Inflammatory macrophage treated with lipopolysaccharide for 1 hour (primary cell): ENCODE measurements at places on chromosomes 7 and 10.

DNA sequence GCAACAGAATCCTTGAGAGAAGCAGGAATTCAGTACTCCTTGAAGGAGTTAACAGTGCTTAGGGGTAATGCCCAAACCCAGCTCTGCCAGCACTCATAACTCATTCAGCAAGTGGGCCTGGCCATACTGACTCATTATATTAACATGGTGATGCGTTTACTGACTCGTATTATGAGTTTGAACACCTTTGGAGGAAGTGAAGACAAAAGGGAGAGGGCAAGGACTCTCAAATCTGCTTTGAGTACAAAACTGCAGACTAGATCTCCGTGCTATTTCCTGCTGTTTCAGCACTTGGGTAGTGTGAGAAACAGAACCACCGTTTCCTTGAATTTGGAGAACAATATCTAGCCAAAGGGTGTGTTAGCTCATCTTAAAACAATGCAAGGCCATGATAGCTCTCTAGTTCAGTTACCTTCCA, 30.8 kb downstream of the SLC16A9 start:
- DNase-seq = no peak

GRCh38 chr7:47211519-47211973, 370.4 kb downstream of the TNS3 start:
- DNase-seq = no peak

DNA sequence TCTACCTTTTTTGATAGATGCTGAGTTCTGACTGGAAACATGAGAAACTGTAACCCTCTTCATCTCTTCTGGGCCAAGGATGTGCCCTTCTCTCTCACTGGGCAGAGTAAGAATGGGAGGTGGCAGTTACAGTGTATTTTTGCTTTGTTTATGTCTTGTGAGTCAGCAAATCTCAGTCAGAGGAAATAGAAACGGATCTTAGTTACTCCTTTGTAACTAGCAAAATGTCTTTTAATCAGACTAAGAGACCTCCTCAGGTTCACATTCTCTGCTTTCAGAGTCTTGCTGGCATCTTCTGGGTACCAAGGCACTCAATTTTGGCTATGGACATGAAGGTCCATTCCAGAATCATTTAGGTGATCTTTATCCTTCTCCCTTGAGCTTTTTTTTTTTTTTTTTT, 70.9 kb downstream of the HHEX start:
- DNase-seq = no peak

DNA sequence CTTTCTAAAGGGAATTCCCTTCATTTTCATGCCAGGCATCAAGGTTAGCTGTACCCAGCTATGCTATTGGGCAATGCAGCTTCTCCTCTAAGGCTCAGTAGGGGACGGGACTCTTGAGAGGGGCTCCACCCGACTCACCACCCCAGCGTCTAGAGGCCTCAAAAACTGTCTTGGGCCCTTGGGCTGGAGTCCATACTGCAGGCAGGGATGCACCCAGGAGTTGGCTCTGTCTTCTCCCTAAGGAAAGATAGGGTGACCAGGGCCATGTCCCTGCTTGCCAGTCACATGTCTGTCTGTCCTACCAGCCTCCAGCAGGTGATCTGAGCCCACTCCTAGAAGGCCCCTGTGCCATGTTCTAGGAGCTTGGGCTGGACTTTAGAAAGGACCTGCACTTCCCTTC, 1.2 kb downstream of the OPN4 start:
- DNase-seq = no peak

- no peak for DNase-seq
These were observed 93.8 kb downstream of the MAP3K8 start for GRCh38 chr10:30527623-30528428.

DNA sequence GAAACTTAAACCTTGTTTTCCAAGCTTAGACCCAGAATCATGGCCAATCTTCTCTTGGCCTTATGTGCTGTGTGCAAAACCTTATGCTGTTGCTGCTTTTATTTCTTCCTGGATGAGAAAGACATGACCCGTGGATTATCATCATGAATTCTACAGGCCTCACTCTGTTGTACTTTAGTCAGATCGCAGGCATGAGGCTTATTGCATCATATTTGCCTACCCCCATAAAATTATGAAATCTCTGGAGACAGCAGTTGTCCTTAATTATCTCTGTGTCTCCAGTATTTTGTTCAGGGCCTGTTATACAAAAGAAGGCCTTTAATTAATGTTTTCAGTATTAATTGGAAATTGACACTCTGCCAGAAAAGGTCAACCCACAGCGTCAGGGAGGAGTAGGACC, 71.6 kb downstream of the PLCE1 start:
- DNase-seq = no peak

DNA sequence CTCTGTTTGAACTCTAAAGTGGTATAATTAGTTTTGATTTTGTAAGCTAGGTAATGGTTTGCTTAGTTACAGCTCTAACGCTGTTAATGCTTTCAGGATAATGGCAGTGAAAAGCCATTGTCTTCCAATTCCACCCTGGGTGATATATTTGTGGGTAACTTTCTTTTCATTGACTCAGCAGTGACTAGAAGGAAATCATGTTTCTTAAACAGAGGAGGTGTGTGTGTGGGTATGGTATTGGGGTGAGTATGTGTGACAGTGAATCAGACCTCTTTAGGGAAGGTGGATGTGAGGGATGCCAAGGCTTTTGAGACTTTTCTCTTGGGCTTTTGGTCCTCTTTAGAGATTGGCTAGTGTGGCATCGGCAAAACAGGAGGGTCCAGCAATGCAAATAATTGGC, 13.6 kb downstream of the ENTPD7 start:
- DNase-seq = no peak

GRCh38 chr10:36766940-36767339, 358.5 kb upstream of the ANKRD30A start:
- no peak for DNase-seq

DNA sequence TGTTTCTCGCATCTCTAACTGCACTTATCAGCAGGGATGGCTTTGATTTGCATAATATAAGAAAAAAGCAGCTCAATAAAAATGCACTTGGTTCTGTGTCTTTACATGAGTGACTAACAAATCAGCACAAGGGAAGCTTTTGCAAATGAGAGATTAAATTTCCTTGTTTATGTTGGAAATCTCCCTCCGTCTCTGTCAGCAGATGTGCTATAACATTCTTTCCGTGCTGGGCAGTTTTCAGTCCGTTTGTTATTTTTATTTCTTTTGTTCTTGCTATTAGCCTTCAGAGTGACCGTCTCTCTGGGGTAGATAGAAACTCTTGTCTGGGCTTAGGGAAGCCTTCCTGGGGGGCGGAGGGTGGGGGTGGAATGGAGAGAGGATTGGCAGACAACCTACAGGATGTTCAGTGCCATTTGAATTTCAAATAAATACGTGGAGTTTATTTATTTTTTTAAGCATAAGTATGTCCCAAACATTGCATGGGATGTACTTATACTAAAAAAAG, 96.0 kb downstream of the GATA3 start:
- DNase-seq = no peak

DNA sequence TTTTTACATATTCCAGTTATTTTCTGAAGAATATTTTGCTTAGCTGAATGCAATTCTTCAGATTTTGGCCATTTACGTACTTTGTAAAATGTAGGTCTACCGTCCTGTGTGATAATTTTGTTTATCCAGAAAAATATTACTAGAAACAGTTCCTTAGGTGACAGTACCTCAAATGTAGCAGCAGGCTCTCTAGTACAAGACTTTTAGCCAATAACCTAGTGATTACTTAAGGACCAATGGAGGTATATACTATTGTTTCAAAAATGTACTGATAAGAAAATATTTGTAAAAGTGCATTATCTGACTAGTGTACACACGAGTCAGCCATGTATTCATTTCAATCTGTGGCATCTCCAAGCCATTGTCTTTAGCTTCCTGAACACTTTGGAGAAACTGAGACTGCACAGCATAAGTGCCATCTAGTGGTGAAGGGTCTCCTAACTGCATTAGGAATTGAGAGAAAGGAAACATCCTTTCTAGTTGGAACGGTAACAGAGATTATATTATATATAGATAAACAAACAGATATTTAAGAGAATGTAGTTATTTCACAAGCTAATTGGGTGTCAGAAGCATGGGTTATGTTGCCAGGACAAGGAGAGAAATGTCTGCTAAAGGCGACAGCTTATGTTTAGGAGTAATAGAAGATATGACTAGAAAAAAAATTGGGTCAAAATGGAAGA, 23.7 kb downstream of the RTKN2 start:
- peak; percentile 59 for DNase-seq

DNA sequence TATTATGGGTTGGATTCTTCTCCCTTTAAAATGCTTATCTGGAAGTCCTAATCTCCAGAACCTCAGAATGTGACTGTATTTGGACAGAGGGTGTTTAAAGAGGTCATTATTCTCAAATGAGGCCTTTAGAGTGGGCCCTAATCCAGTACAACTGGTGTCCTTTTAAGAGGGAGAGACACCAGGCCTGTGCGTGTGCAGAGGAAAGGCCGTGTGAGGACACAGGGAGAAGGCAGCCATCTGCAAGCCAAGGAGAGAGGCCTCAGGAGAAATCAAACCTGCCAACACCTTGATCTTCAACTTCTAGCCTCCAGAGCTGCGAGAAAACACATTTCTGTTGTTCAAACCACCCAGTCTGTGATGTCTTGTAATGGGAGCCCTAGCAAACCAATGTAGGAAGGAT, 235.4 kb upstream of the MYO3A start:
- DNase-seq = no peak

DNA sequence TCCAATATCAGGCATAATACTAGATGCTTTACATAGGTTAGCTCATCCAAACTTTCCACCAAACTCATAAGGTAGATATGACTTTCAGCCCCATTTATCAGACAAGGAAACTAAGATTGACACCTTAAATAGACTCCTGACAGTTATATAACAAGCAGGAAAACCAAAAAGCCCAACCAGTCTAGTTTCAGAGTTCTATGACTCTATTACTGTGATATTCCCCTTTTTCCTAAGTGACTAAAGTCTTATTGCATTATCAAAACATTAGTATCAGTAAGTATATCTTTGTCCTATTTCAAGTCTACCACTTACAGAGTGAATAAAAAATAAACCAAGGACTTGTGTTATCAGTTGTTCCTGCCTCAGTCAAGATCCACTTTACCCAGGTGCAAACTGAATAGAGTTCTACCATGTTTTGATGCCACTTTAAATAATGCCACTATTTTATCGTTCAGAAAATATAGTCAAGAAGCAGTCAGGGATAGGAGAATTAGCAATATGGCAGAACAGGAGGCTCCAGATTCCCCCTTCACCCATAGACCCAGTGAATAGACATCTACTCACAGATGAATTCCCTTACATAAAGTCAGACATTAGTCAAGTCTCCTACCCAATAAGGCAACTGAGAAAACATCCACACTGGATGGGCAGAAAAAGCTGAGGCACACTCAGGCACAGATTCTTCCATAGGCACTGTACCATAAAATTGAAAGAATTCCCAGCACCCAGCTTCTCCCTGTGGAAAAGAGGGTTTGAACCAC, 74.1 kb downstream of the CRPPA start:
- no peak for DNase-seq

- no peak for DNase-seq
These were observed 106.6 kb downstream of the CDK6 start for GRCh38 chr7:92729751-92730150.

GRCh38 chr10:92108120-92108519, 182.8 kb downstream of the CPEB3 start:
- DNase-seq = no peak

DNA sequence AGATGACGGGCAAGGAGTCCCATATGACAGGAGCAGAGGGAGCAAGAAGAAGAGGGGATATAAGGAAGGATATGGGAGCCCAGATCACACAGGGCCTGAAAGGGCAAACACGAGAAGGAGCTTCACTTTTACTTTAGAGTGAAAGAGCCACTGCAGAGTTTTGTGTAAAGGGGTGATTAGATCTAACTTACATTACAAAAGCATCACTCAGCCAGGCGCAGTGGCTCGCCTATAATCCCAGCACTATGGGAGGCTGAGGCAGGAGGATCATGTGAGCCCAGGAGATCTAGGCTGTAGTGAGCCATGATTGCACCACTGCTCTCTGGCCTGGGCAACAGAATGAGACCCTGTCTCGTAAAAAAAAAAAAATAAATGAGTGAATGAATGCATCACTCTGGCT, 91.1 kb downstream of the MPP7 start:
- DNase-seq = no peak

- DNase-seq = no peak
These were observed 53.8 kb upstream of the SEC61G start for GRCh38 chr7:54812756-54813322.

GRCh38 chr10:73746721-73747120, 2.5 kb downstream of the SEC24C start:
- no peak for DNase-seq

DNA sequence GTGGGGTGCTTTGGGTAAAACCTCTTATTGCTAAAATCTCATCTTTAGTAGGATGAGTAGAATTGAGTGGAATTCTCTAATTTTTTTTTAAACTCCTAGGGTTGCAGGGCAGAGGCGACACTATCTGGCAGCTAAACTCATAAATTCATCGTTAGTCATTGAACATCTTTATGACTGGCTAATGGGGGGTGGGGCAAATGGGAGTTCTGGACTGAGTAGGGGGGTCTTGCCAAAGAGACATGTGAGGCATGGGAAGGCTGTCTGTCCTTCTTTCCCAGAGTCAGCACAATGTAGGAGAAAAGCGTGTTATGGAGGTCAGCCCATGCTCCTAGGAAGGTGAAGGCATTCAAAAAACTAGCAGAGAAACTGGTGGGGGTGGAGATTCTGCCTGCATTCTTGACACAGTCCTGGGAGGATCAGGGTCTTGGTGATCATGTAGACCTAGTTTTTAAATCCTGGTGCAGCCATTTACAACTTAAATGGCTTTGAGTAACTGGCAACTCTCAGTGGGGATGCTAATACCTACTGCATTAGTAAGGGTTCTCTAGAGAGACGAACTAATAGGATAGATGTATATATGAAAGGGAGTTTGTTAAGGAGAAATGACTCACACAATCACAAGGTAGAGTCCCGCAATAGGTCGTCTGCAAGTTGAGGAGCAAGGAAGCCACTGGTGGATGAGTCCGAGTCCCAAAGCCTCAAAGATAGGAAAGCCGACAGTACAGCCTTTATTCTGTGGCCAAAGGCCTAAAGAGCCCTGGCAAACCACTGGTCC, 47.7 kb downstream of the EMX2 start:
- DNase-seq = no peak

- peak; percentile 75 for DNase-seq
These were observed 167.1 kb upstream of the INHBA start for GRCh38 chr7:41869997-41870396.
